ENCODE measurements at places on chromosomes 6 and 20.

DNA sequence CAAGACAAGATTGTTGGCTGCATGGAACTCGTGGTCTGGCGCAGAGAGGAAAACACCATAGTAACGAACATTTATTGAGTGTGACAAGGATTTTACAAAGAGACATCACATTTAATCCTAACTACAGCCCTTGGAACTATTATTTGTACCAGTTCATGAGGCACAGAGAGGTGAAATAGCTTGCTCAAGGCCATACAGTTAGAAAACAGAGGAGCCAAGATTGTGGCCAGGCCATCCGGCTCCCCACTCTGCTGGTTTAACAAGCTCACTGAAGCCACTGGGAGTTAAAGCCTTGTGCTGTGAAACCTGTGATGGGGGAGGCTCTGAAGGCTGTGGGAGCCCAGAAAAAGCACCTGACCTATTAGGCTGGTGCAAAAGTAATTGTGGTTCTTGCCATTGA lies 74.9 kb upstream of the ZNFX1 start:
- no peak for DNase-seq

- DNase-seq: no peak
Observed at GRCh38 chr6:100203400-100203799, 209.4 kb upstream of the MCHR2 start.

GRCh38 chr20:63533388-63533787 lies 3.8 kb downstream of the PTK6 start:
- no peak for DNase-seq

- no peak for DNase-seq
Observed at GRCh38 chr20:24955045-24955444, 6.0 kb downstream of the CST7 start.

- no peak for DNase-seq
Observed at GRCh38 chr6:160973311-160974250, 18.0 kb upstream of the MAP3K4 start.

DNA sequence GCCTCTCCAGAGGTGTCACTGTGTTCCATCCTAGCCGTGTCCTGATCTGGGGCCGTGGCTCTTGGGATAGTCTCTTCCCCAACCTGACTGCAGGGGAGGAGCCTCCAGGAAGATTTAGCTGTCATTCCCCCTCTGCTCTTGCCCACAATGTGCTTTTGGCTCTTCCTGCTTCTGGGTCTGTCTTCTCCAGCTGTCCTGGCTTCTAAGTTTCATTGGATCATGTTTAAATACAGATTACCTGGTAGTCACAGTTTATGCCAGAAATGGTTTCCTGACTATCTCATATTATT lies 139.1 kb downstream of the ZDHHC14 start:
- DNase-seq: no peak

- no peak for DNase-seq
Observed at GRCh38 chr20:40680161-40680959, 8.7 kb downstream of the MAFB start.

GRCh38 chr6:74889635-74890034 lies 316.2 kb downstream of the COL12A1 start:
- no peak for DNase-seq

DNA sequence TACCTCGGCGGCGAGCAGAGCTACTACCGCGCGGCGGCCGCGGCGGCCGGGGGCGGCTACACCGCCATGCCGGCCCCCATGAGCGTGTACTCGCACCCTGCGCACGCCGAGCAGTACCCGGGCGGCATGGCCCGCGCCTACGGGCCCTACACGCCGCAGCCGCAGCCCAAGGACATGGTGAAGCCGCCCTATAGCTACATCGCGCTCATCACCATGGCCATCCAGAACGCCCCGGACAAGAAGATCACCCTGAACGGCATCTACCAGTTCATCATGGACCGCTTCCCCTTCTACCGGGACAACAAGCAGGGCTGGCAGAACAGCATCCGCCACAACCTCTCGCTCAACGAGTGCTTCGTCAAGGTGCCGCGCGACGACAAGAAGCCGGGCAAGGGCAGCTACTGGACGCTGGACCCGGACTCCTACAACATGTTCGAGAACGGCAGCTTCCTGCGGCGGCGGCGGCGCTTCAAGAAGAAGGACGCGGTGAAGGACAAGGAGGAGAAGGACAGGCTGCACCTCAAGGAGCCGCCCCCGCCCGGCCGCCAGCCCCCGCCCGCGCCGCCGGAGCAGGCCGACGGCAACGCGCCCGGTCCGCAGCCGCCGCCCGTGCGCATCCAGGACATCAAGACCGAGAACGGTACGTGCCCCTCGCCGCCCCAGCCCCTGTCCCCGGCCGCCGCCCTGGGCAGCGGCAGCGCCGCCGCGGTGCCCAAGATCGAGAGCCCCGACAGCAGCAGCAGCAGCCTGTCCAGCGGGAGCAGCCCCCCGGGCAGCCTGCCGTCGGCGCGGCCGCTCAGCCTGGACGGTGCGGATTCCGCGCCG lies 994 bp downstream of the FOXC1 start:
- no peak for DNase-seq

DNA sequence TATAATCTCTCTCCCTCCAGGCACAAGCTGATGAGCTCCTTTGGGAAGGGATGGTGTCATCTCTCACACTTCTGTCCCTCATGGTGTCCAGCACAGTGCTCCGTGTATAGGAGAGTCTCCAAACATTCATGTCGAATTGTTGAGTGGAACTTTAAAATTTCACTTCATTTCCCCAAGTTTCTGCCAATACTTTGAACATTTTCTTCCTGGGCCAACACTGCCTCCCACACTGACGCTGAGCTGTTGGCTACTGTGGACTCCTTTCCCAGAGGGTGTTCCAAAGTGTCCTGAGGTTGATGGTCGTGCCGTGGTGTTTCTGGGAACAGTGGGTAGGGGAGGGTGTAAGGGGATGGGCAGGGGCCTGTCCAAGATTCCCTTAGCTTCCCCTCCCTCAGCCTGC lies 122.7 kb downstream of the TIAM2 start:
- DNase-seq: no peak

DNA sequence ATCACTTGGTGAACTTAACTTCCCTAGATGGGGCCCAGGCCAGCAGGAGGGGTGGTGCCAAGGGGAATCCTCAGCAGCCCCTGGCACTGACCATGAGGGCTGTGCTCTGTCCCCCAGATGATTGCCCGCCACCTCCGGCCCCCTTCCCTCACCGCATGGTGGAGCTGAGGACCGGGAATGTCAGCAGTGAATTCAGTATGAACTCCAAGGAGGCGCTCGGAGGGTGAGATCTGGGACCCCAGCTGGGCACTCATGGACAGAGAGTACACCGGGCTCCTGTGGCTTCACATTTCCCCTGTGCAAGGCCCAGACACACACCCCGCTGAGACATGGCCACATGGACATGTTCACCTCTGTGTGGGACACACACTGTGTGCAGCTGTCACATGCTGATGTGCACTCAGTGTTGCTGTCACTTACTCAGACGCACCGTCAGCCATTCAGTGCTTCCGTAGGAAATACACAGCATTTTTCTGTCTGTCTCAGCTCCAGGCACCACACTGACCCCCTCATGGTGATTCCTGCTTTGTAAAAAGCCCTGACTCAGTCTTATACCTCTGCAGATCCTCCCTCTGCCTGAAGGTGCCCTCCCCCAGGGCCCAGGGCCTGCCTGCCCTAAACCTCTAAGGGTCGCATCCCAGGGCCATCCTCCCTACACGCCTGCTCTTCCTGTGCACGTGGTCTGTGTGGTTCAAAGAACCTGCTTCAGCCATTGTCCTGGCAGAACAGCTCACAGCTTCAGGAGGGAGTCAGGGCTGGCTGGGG lies 4.4 kb downstream of the MYLK2 start:
- DNase-seq: no peak

DNA sequence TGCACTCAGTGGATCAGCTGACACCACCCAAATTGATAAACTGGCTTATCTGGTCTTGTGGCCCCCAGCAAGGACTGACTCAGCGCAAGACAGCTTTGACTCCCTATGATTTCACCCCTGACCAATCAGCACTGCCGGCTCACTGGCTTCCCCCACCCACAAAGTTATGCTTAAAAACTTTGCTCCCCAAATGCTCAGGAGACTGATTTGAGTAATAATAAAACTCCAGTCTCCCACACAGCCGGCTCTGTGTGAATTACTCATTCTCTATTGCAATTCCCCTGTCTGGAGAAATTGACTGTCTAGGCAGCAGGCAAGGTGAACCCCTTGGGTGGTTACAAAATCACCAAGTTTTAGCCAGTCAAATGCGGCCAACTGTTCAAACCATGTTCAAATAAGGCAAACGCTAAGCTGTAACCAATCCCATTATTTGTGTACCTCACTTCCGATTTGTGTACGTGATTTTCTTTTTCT lies 32.5 kb downstream of the SLC22A2 start:
- DNase-seq: peak; percentile 48

- DNase-seq: no peak
Observed at GRCh38 chr6:136405420-136406029, 115.9 kb upstream of the BCLAF1 start.

GRCh38 chr20:15544742-15545141 lies 1028.5 kb downstream of the KIF16B start:
- no peak for DNase-seq

DNA sequence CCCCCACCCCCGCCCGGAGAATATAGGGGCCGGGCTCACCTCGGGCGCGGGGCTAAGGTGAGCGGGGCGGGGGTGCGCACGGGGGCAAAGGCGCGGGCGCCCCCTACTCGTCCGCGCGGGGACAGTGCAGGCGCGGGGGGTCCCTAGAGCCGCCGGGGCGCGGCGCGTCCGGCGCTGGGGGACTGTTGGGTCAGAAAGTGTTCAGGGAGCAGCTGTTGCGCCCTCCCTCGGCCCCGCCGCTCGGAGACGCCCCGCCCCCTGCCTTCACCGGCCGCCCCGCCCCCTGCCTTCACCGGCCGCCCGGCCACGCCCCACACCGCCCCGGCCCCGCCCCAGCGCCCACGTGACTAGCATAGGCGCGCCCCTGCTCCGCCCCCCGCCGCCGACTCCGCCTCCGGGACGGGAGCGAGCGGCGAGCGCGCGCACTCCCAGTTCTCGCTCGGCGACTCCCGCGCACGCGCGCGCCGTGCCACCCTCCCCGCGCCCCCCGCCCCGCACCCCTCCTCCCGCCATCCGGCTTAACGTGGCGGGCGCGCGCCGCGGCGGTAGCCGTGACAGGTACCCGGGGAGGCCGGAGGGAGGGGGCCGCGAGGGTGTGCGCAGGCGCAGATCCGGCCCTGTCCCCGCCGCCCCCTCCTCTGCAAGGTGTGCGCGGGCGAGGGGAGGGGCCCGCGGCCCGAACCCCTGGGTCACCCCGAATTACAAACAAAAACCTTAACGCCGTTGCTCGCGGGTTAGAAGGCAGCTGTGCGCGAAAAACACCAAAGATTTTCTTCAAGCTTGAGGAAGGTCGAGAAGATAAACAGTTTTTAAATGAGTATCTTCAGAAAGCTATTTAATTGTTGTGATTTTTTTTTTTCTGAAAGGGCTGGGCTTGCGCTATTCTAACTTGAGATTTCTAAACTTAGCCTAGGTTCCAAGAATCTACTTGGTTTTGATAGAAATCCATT lies 704 bp upstream of the ZNF217 start:
- DNase-seq: peak; percentile 94

DNA sequence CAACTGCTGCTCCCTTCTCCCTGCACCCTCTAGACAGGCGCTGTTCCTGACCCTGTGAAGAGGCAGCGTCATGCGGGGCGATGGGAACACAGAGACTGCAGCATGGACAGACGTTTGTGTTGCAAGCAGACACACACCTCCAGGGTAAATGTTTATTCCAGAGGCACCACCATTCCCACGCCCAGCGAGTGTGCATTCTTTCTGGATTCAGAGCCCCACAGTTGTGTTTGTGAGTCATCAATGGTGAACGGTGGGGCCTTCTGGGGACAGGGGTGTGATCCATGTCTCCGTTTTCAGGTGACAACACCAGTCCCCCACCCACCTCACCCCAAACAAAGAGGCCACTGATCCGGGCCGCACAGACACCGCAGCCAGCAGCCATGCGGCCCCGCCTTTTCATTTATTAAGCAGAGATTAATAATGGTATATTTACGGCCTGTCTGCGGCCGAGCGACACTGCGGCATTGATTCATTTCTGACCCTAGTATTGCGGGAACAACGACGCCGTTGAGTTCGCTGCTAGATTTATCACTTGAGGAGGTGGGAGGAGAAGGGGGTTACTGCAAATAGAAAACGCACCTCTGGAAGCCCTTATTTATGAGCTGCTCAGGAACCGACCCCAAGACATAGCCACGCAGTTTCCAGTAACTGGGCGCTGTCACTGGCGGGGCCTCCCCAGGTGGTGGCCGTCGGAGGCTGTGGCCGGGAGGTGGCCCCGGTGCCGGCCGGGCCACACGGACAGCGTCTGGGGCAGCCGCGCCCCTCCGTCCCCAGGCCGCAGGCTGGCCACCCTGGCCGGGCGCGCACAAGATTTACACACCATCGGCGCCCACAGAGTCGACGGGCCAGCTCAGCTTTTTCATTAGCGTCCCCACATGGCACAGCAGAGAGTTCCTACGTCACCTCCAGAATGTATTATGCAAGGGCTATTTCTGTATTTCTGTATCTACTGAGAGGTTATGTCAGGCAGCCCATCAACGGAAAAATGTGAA lies 367.6 kb downstream of the THBS2 start:
- DNase-seq: no peak

DNA sequence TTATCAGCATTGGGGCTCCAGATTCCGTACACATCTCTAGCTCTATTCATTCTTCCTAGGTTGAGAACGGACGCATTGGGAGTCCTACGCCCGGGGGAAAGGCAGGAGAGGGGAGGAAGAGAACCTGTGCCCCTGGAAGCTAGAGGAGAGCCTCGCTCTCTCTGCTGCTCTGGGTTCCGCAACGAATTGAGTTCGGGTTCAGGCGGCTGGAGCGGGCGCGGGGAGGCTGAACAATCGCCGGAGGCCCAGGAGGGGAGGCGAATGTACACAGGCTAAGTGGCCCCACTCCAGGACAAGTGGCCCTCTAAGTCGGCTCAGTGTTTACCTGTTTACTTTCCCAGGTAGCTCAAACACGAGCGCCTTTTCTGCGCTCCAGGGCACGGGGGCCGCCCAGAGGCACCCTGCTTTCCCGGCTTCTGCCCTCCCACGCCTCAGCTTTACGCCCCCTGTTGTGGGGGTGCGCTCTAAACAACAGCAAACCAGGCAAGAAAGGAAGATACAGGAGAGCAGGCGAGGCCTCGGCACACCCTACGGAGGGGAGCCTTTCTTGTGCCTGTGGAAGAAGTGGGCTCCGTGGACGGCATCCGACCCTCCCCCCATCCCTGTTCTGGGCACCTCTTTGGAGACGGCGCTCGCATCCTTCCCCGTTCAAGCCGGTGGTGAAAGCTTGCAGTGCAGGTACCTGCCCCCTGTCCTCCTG lies 4.6 kb upstream of the NKX2-2 start:
- no peak for DNase-seq

DNA sequence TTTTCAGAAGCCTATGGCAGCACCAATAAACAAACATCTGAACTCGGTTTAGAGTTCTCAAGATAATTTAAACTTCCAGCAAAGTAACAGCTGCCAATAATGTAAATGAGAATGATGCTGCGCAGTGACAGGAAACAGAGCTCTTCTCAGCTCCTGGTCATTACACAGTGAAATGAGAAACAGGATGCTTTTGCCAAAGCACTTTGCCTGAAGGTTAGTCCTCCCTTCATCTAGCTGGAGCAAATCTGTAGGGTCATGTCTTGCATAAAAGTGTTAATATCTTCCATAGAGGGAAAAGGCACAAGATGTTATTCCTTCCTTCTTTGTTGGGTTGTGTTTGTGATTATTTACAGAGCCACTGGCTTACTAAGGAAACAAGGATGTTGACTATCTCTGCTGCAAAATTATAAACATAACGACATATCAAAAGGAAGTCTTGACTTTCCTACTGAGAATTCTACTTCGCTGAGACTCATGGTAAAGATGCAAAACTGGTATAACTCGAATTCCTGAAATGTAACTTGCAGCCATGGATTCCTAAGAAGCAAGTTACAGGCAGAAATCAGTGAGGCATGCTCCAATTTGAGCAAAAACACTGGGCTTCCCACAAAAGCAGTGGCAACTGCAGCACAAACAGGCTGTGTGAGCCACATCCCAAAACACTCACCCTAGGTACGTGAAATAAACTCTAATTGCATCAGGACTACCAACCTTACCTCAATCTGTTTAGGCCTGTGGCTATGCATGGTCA lies 102.5 kb upstream of the BEND6 start:
- no peak for DNase-seq
